ENCODE measurements at places on chromosomes 16 and 17. TPM values are rescaled to one million over a fixed set of nuclear protein-coding genes. Genes with fewer than 3 reads are reported as not detected.

DNA sequence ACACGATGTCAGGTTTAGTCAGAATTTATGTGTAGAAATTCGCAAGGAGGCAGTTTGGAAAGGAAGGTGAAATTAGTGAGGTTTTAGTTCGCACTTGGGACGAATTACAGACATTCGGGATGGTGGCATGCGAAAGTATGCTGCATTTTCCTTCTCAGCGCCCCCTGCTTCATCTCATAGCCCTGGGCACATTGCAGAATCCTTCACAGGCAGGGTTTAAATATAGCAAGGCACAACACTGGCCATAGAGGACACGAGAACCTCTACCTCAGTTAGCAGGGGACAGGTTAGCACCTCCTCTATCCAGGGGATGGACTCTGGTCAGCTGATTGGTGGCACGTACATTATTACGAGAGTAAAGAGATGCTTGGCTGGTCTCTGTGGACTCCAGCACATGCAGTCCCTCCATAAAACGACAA lies 47.5 kb downstream of the MAP2K6 start:
- DNase-seq = no peak

- DNase-seq = no peak
Measured at GRCh38 chr16:80362816-80363215, 178.0 kb upstream of the DYNLRB2 start.

GRCh38 chr16:83338941-83339340 lies 468.8 kb upstream of the HSBP1 start:
- no peak for DNase-seq

- DNase-seq = no peak
Measured at GRCh38 chr16:11735787-11736186, 6.9 kb downstream of the TXNDC11 start.

DNA sequence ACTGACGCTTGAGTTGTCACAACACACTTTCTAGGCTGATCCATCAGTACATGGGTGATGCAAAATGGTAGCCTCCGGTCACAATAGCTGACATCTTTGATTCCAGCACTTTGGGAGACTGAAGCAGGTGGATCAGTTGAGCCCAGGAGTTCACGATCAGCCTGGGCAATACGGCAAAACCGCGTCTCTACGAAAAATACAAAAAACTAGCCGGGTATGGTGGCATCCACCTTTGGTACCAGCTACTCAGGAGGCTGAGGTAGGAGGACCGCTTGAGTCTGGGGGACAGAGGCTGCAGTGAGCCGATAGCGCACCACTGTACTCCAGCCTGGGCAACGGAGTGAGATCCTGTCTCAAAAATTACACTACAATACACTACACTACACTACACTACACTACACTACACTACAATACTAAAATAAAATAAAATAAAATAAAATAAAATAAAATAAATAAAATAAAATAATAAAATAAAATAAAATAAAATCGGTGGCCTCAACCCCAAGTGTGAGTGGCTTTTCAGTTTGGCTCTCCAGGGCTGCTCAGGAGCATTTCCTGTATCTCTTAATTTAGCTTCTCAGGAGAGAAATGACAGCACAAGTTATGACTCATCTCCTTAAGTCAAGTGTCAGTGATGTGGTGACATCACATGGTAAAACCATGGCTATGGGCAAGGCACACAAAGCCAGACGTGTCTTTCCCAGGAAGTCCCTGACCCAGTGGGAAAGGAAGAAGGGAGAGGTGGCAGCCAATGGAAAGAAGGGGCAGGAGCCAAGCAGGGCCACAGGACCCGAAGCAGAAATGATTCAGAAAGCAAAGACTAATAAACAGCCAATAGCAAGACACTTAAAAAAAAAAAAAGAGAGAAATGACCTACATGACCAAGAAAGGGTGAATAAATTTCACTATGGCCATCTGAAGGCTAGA lies 75.3 kb upstream of the TBC1D3K start:
- peak; percentile 11 for DNase-seq

DNA sequence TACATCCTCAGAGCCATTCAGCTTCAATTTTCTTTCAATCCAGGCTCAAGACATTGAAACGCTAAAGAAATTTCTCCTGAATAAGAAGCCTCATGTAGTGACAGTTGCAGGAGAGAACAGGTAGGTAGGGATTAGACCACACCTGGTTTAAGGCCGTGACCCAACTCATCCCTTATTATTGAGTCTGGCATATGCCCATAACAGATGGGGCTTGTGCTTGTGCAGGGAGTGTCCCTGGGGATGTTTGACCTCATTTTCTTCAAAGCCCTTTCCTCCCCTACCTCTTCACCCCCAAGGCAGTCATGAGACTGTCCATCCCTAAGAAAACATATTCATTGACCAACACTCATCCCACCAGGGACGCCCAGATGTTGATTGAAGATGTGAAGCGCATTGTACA lies 24.3 kb downstream of the SUPT6H start:
- DNase-seq = no peak

Gene KRT36
- total RNA-seq = not detected

Gene SLFN12L
- 0.13 TPM for total RNA-seq

Gene DNAH9
- 0.18 TPM for total RNA-seq

- DNase-seq = no peak
Measured at GRCh38 chr17:44930667-44931066, 15.4 kb upstream of the GFAP start.

GRCh38 chr17:503449-503700 lies 150.8 kb upstream of the RPH3AL start:
- DNase-seq = no peak

Gene CDRT15
- total RNA-seq = not detected

DNA sequence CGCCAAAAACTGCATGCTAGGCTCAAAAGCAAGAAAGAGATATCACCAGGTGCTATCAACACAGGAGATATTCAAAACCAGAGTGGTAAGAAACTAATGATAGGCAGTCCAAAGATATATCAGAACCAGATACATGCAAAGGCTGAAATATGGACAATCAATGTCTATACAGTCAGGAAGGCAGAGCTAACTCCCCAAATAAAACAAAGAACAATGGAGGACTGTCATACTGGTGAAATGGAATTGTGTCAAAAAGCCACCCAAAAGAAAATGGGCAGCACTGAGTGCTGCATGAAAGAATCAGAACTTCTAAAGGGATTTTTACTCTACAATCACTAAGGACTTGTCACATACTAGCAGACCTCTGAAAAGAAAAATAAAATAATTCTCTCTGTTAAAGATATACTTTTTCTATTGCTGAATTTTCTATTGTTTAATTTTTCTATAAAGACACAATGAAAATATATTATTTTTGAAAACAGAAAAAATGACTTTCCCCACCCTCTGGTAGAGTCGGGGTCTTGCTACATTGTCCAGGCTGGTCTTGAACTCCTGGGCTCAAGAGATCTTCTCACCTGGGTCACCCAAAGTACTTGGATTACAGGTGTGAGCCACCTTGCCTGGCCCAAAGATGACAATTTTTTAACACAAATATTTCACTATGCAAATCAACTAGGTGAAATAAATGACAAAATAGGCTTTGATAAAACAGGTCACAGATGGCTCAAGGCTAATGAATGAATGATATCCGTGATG lies 98.2 kb downstream of the USP32 start:
- no peak for DNase-seq

Gene LUC7L
- 67.3 TPM for total RNA-seq

- no peak for DNase-seq
Measured at GRCh38 chr17:7695586-7695985, 7.3 kb downstream of the WRAP53 start.

- no peak for DNase-seq
Measured at GRCh38 chr17:11551442-11551841, 46.8 kb upstream of the DNAH9 start.

Gene CD300LG
- total RNA-seq = 2.3 TPM

- no peak for DNase-seq
Measured at GRCh38 chr16:30903002-30903401, 6.6 kb downstream of the CTF1 start.

DNA sequence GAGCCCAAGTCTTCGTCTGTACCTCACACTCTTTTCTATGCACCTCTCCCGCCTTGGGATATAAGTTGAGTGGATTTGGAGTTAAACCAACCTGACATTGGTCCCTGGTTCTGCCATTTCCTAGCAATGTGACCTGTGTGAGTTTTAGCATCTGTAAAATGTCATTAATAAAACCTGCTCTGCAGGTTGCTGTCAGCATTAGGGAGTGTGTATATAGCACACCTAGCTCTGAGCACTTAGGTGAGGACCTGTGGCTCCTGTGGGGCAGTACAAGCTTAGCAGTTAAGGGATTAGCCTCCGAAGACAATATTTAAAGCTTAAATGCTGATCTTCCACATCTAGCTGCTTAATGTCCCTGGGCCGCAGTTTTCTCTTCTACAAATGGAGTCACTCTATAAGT lies 248.0 kb downstream of the TMEM114 start:
- DNase-seq = no peak

- no peak for DNase-seq
Measured at GRCh38 chr16:28495098-28495793, 803 bp downstream of the APOBR start.

DNA sequence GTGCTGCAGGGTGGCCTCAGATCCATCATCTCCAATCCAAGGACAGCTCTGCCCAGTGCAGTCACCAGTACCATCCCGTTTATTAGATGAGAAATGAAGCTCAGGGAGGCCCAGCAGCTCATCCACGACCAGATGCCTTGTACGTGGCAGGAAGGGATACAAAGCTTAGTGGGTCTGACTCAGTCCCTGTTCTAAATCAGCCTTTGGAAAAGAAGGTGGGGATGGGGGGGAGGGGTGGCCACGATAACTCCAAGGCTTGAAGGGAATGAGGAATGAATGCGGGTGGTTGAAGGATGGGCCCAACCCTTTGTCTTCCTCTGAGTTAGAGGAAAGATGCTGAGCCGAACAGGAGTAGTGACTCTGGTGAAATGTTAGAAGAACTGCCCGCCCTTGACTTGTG lies 25.8 kb downstream of the LLGL2 start:
- DNase-seq = no peak

- DNase-seq = no peak
Measured at GRCh38 chr16:58853854-58854791, 120.0 kb upstream of the GOT2 start.

Gene SEPTIN12
- total RNA-seq = not detected

- DNase-seq = peak; percentile 70
Measured at GRCh38 chr17:10295728-10296343, 77.0 kb downstream of the MYH13 start.

GRCh38 chr17:7336240-7337175 lies at the start of gene ACAP1:
ACAP1 (plus strand) TSS chr17:7336529; CDS start chr17:7336735, 206 bp downstream.
- no peak for DNase-seq

Gene EIF1
- total RNA-seq = 224 TPM

GRCh38 chr17:385836-386140 lies 33.2 kb upstream of the RPH3AL start:
- no peak for DNase-seq

GRCh38 chr17:43722870-43723665 lies 35.5 kb downstream of the SOST start:
- DNase-seq = no peak

DNA sequence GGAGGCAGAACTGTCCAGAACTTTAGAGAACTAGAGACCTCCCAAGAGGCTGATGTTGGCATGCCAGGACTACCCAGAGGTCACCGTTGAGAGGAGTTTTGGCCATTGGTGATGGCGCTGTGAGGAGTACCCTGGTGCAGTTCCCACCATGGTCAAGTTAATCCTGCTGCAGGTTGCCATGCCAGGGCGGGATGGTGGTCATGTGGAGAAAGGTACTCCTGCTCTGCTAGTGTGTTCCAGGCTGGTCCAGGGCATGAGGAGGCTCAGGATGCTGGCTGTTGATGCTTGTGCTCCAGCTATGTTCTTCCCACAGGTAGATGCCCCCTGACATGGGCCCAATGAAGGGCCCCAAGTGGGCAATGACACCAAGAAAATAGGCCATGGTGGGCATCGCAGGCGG lies 4.1 kb upstream of the PHF12 start:
- no peak for DNase-seq

DNA sequence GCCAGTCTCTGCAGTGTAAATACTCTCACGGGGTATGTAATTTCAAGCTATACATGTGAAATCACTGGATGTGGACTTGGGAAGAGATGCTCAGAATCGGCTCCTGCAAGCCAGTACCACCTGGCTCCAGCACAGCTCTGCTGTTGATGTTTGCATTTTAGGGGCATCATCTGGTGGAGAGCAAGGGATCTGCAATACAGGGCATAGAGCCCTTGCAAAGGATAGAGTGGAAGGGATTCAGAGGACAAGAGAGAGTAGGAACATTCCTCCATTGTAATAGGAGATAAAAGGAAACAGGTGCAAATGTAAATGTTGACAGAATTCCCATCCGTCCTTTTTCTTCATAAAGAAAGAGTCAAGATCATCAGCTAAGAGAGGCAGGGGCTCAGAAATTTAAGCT lies 184.1 kb downstream of the PMP22 start:
- no peak for DNase-seq

- DNase-seq = no peak
Measured at GRCh38 chr17:40563220-40564052, 1.8 kb downstream of the CCR7 start.

DNA sequence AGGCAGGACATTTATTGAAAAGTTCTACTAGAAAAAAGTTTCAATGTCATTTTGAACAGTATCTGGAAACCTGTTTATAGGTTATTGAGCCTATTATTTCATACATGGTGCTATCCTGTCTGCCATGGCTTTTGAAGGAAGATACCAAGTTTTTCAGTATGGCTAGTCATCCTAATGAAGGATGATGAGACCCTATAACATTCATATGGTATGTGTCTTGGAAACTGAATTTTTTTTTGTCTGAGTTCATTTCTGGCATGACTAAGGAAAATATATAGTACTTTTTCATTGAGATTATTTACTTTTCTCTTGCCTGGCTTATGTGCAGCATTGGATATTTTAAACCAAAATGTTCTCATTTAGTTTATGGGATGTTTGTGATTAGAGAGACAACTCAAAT lies 30.2 kb downstream of the CLTC start:
- no peak for DNase-seq

GRCh38 chr17:40074175-40074512 lies 11.4 kb downstream of the THRA start:
- no peak for DNase-seq

GRCh38 chr17:78774956-78775571 lies 7.0 kb downstream of the CYTH1 start:
- DNase-seq = no peak

Gene DHRS7B
- total RNA-seq = 33.7 TPM
